NCI-H2107 (cell line): ENCODE measurements at places on chromosomes 11 and 22.

- DNase-seq = no peak
These were observed 144.0 kb downstream of the FBXO7 start for GRCh38 chr22:32618441-32619140.

DNA sequence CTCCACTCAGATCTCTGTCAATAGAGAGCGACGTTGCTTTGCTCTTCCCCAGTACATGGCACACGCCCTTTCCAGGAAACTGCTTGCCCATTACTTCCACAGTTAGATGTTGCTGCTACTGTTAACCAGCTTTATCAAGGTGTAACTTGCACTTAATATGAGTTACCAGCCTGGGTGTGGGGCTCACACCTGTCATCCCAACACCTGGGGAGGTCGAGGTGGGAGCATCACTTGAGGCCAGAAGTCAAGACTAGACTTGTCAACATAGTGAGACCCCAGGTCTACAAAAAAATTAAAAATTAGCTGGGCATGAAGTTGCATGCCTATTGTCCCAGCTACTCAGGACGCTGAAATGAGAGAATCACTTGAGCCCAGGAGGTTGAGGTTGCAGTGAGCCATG lies 177.1 kb upstream of the B3GAT1 start:
- no peak for DNase-seq

GRCh38 chr11:67053896-67054329 lies 2.7 kb upstream of the RHOD start:
- peak; percentile 38 for DNase-seq

DNA sequence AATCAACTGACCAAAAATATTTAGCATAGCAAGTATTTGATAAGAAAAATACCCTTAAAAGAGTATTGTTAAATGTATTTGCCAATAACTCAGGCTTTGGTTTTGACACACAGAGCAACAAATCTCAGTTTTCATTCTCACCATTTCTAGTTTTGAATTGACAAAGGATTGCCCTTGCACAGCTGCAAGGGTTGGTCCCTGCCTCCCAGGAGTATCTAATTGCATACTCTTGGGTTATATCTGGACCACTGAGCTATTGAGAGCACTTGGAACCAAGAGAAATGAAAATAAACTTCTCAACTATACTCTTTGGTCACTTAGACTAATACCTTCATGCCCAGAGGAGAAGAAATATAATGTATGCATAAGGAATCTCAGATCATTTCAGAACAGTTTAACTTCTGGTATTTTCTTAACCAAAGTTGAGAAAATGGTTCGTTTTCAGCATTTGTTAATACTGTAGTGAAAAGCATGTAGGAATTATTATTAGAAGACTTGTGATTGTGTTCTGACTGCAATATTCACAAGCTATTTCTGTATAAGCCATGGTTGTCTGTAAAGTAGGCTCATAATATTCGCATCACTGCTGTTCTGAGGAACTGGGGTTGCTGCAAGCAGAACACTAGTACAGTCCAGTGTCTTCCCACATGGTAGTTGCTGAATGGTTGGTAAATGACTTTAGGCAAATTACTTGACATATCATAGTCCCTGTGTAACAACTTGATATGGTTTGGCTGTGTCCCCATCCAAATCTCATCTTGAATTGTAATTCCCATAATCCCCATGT lies 7.9 kb downstream of the C2CD3 start:
- DNase-seq = no peak

GRCh38 chr11:66868726-66869566 lies 12.1 kb downstream of the LRFN4 start:
- DNase-seq = no peak

- no peak for DNase-seq
These were observed 3.4 kb upstream of the A4GALT start for GRCh38 chr22:42724062-42724461.

DNA sequence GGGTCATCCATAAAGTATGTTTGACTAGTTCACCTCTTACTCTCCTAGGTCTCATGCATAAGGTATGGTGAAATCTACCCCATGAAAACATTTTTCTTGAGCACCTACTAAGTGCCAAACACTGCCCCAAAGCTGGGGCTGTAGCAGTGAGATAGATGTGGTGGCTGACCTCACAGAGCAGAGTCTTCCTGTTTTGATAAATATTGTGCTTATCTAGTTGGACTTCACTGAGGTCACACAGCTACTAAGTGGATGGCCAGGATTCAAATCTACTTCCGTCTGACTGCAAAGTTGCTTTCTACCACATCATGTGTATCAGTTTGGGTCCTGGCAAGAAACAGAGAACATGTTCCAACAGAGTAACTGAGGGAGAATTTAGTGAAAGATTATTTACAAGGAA lies 6.4 kb upstream of the HTATIP2 start:
- DNase-seq = no peak

- no peak for DNase-seq
These were observed 3.3 kb upstream of the DGCR8 start for GRCh38 chr22:20076627-20077172.

- no peak for DNase-seq
These were observed 51.3 kb downstream of the TRIM29 start for GRCh38 chr11:120086651-120087050.

DNA sequence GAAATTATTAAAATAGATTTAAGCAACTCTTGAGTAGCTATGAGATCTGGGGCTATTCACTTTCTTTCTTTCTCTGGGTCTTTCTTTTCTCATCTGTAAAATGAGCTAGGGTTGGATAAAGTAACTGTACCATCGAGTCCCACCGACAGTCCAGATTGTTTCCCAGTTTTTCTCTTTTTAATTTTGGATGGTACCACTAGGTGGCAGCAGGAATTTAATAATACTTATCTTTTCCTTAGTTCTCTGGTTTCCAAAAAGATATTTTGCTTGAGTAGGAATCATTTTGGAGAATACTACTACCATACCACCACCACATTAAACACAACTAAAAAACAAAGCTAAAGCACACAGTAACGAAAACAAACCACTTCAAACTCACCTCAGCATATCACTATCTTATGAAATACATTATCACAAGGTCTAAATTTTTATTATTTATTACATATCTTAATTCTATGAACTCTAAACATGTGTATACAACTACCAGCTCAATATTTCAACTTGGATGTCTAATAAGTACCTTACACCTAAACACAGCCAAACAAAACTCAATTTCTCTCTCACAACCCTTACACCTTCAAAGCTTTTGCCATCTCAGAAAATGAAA lies 584.0 kb downstream of the KCNA4 start:
- DNase-seq = no peak

GRCh38 chr11:106957030-106957482 lies 61.2 kb downstream of the GUCY1A2 start:
- no peak for DNase-seq

GRCh38 chr11:5737091-5737490 lies 843 bp downstream of the OR56B1 start:
- DNase-seq = no peak

DNA sequence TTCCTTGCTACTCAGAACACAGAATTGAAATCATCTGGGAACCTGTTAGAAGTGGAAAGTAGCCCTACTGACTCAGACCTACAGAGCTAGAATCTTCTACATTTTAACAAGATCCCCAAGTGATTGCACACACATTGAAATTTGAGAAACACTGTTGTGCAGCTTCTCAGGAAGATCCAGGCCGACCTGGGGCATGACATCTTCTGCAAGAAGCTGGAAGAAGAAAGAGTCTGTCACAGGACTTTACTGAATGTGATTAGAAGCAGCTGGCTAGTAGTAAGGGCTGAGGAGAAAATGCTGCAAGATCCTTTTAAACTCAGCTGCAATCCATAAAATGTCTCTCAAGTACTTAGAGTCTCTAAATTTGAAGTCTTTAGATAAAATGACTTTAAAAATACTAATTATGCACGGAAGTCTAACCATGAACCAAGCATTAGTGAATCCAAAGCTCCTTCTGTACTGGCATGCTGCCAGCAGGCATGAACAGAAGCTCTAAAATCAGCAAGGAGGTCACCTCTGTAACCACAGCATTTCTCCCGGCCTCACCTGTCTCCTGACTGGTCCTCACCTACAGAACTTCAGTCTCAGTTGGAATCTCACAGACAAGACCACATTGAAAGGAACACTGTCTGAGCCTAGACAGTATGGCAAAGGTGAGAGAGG lies 85.0 kb downstream of the SERGEF start:
- DNase-seq = no peak

GRCh38 chr11:32935462-32936029 lies 42.9 kb downstream of the QSER1 start:
- no peak for DNase-seq

- DNase-seq = no peak
These were observed 7.8 kb downstream of the HNRNPUL2 start for GRCh38 chr11:62719302-62719978.

GRCh38 chr11:95282291-95282751 lies 51.3 kb upstream of the SESN3 start:
- no peak for DNase-seq

GRCh38 chr11:32438866-32439489 lies 3.6 kb upstream of the WT1 start:
- no peak for DNase-seq

- DNase-seq = no peak
These were observed 30.5 kb upstream of the PHOX2A start for GRCh38 chr11:72274435-72274834.

DNA sequence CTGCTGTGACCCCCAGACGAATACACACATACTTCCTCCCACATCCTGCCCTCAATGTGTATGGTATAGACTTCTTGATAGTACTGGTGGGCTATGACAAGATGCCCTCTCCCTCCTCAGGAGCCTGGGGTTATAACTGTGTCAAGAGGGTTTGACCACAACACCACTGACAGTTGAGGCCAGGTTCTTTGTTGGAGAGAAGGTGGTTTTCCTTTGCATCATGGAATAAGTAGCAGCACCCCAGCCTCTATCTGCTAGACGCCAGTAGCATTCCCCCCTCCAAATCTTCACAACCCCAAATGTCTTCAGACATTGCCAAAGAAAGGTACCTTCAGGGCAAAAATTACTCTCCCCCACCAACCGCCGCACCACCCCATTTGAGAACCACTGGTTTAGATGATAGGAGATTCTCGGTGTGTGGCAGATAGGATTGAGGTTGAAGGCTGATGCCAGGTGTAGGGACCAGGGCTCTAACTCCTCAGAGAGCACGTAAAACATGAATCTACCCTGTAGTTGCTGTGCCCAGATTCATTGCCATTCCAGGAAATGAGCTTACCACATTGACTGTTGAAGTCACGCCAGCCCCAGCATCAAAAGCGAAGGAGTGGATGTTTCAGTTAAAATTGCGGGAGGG lies 5.5 kb upstream of the MYO18B start:
- no peak for DNase-seq

DNA sequence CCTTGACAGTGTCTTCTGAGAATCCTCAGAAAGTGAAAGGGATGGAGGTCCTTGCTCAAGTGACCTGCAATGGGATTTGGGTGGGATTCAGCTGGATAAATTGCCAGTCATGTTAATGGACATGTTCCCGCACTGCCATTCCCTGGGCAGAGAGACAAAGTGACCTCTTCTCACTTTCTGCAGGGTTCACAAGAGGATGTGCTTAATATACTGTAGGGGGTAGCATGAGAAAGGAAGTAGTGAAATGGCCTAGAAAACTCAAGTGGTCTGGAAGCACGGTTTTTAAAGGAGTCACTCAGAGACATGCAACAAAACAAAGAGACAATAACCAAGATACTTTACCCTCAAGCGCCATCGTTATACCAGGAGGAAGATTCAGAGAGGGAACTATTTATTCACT lies 70.2 kb downstream of the NELL1 start:
- no peak for DNase-seq

DNA sequence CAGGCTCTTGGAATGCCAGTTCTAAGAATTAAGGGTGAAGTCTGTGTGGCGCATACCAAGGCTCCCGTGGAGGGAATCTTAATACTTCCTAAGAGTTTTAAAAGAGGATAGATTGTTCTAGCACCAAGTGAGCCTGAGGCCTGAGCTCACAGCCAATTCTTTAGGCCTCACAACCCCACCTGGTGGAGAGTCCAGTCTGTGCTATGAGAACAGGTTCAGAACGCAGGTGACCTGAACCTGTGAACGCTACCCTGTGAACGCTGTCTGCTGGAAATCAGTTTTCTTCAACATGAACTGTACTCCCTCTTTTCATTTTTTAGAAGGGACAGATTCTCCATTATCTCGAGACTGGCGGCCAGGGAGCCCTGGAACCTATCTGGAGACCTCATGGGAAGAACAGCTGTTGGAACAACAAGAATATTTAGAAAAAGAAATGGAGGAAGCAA lies 43.2 kb upstream of the DLAT start:
- peak; percentile 40 for DNase-seq

- no peak for DNase-seq
These were observed 1400.8 kb upstream of the TENM4 start for GRCh38 chr11:80841675-80842074.

- DNase-seq = no peak
These were observed 134.1 kb downstream of the ARHGAP42 start for GRCh38 chr11:100821198-100821597.

DNA sequence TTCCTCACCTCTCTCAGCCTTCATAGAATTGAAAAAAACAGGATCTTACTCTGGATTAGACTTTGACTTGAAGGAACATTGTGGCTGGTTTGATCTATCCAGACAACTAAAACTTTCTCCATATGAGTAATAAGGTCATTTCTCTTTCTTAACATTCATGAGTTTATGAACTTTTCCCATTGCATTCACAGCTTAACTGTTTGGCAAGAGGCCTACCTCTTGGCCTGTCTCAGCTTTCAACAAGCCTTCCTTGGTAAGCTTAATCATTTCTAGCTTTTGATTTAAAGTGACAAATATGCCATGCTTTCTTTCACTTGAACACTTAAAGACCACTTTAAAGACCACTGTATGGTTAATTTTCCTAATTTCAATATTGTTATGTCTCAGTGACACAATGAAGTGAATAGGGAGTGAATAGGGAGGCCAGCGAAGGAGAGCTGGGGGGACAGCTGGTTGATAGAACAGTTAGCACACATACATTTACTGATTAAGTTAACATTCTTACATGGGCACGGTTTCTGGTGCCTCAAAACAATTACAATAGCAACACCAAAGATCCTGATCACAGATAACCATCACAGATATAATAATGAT lies 17.0 kb downstream of the IMMP1L start:
- no peak for DNase-seq

- DNase-seq = no peak
These were observed 408.3 kb downstream of the ETS1 start for GRCh38 chr11:128179039-128179438.

DNA sequence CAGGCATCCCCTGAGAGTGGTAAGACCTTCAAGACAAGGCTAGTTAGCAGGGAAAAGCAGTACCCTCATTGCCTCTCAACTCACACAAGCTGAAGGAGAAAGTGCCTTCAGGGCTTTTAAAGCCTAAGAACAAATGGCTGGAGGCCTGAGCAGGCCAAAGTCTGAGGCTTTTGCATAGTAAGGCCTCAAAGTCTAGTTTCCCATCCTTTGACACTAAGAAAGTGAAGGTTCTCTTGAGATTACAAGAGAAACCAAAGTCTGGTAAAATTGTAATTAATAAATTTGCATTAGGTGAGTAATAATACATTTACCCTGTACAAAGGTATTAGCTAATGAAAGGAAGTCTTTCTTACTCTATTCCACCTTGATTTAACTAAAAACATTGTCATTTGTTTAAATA lies 47.0 kb upstream of the CCDC89 start:
- no peak for DNase-seq

GRCh38 chr22:50367778-50368500 lies 24.8 kb downstream of the PPP6R2 start:
- no peak for DNase-seq
